ENCODE measurements at places on chromosomes 11 and 22. TPM values are rescaled to one million over a fixed set of nuclear protein-coding genes. Genes with fewer than 3 reads are reported as not detected.

FGF3 gene
- not detected for total RNA-seq

CCDC89 gene
- total RNA-seq: 1.1 TPM

DNA sequence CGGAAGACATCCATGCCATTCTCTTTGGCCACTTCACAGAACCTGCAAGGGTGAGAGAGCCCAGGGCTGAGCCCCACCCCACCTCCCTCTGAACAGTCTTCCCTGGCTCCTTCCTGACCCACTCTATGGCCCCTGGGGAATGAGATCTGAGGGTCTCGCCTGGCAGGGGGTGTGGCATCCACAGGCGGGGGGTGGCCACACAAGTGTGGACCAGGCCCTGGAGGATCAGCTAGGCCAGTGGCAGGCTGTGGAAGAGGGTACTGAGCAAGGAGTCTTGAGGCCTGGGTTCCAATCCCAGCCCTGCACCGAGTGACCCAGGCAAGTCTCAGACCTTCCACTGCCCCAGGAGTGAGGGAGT, 5.6 kb upstream of the LRFN4 start:
- no peak for DNase-seq

- DNase-seq: no peak
Observed at GRCh38 chr11:92967178-92967577, 2.3 kb upstream of the MTNR1B start.

GRCh38 chr22:20866736-20867135, 7.9 kb downstream of the SNAP29 start:
- DNase-seq: no peak

DNA sequence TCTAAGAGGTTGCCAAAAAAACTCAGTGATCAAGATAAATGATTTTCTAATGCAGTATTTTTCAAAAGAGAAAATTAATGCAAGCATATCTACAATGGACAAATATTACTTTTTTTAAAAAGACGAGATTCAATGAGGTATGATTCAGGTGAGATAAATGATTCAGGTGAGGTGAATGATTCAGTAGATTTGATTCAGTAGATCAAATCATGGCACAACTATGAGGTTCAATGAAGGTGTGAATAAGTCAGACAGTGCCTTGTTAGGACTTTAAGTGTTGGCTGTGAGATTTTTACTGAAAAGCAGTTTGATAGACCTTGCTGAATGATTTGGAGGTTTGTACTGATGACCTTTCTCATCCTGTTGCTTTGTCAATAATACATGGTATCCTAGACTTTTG, 742.2 kb downstream of the NELL1 start:
- DNase-seq: no peak

DNA sequence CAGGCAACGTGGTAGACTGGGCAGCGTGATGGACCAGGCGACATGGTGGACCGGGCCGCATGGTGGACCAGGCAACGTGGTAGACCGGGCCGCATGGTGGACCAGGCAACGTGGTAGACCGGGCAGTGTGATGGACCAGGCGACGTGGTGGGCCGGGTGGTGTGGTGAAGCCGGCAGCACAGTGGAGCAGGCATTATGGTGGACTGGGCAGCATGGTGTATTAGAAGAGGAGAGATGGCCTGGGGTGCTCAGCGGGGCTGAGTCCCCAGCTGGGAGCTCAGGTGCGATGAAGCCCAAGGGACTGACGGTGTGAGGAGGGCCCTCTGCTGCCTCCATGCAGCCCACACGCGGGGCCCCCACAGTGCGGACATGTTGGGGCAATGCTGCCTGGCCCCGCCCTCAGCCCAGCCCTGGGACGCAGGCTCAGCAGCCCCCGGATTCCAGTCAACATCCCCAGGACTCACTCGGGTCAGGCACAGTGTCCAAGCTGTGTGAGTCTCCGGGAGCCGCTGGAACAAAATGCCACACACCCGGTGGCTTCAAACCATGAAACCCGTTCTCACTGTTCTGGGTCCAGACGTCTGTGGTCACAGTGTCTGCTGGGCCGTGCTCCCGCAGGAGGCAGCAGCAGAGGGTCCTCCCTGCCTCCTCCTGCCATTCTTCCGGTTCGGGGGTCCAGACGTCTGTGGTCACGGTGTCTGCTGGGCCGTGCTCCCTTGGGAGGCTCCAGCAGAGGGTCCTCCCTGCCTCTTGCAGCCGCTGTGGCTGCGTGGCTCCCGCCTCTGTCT, 1084.9 kb downstream of the BRD1 start:
- DNase-seq: no peak

GRCh38 chr22:46453006-46453828, 84.2 kb downstream of the CELSR1 start:
- DNase-seq: no peak

DNA sequence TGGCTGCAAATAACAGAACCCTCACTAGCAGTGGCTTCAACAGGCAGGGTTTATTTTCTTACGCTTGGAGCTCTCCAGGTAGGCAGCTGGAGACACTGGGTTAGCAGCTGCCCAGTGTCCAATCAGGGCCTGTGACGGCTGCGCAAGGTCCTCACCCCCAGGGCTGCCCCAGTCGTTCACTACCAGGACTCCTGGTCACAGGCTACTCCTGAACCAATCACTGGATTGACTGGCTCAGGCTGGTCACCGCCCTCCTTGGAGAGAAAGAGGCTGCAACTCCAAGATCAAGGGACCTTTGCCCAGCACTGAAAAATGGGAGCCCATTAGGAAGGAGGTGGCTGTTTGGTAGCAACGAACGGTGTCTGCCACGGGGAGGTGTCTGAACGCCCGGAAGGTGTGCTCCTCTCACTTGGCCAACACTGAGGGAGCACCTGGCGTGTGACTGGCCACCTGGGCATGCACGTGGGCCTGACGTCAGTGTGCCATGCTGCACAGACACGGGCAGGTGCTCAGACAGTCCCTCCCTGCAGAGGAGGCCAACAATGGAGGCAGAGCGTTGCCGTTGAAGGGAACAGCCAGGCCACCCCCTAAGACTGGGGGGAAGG, 5.1 kb downstream of the ARSA start:
- no peak for DNase-seq

- DNase-seq: peak; percentile 98
Observed at GRCh38 chr11:34438529-34439507, at the start of gene CAT. CAT (plus strand) TSS chr11:34438934; CDS start chr11:34439014, 80 bp downstream.

All from Daoy (cell line).